Activated T-cell treated with anti-CD3 and anti-CD28 coated beads, Interleukin-2, amount 50 U/mL, for 24 hours (primary cell): ENCODE measurements at places on chromosomes 5 and 9.

- no peak for DNase-seq
Measured at GRCh38 chr5:143106174-143106573, 297.3 kb downstream of the NR3C1 start.

- no peak for DNase-seq
Measured at GRCh38 chr9:113589890-113590289, 126.4 kb downstream of the RGS3 start.

DNA sequence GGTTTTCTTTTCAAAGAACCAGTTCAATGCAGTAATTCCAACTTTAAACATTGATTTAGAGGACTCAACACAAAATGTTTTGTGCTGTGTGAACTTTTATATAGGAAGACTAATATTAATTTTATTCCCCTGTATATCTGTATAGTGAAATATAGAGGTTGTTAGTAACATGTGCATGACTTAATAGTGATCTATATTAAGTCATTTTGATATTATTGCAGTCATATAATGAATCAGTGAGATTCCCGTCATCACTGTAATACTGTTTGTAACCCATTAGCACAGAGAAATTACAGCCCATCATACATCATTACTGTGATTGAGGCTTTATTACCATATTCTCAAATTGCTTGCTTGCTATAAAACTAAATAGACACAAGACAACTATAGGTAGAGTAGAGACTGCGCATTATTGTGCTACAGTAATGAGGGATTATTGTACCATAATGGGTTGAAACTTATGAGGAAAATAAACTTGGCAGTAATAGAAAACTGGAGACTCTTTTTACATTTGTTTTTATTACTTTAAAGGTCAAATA lies 170.7 kb downstream of the RANBP17 start:
- no peak for DNase-seq

DNA sequence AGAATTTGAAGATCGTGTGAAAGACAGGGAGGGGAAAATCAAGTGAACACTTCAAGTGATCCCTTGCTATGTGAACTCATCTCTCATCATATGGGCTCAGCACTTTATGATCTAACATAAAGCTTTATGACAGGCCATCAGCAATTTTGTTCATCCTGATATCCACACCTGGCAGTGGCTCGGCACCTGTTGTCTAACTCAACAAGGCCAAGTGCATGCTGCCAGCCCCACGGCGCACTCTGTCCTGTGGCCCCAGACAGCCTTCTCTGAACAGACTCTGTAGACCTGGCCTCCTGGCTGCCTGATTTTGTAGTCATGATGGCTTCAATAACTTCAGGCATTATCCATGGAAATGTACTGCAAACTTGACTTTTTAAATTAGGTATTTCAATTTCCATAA lies 106.3 kb downstream of the MEF2C start:
- no peak for DNase-seq

- DNase-seq, result no peak
Measured at GRCh38 chr5:104942735-104943134, 1380.1 kb upstream of the NUDT12 start.

DNA sequence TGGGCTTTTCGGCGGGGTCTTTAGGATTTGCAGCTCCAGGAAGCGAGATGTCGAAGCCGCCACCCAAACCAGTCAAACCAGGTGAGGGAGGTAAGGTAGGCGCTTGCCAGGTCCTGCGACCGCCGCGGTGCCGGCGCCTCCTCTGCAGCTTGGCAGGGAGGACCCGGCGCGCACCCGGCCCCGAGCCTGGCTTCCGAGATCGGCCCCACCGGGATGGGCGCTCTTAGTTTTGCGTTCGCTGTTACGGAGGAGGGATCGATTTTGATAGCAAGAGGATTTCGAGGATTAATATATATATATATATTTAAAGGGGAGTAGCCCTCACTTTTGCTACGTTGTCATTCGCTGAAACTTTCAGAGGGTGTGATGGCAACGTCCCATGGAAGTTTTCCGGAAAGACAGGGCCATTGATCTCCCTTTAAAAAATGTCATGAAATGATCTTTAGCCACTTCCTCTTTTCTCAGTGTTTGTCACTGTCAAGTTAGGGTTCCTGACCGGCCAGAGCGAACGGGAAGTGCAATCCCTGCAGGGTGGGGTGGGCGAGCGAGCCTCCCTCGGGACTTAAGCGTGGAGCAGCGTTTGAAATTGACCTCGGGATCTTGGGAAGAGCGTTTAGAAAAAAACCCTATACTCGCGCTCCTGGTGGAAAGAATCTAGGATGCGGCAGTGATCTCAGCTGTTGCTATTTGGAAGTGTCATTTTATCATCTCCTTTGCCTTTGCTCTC lies 495 bp downstream of the OSTF1 start:
- DNase-seq, result peak; percentile 44

- no peak for DNase-seq
Measured at GRCh38 chr5:160679567-160680309, 172.3 kb downstream of the ATP10B start.

GRCh38 chr9:127818574-127818973 lies 15.9 kb downstream of the FPGS start:
- no peak for DNase-seq

DNA sequence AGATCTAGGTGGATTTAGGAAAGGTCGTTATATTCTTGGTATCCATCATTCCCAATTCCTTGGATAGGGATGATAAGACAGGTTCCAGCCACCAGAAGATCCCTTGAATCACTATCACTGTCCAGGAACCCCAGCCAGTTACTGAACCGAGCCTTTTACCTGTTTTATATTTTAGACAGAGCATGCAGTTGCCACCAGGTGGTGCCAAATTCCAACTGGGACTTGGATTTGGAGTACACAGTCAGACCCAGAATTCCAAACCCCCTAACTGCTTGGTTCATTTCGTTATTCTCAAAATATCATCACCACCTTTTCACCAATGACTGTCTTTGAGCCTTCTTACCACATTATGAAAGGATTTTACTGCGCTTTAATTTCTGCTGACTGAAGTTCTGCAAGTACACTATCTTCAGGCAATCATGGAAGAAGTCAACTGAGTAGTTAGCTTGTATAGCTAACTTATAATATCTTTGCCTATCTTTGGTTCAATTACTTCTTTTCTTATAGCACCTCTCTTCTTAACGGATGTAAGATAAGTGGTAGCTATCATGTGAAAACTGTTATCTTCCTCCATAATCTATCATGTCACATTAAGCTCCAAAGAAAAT lies 191.8 kb downstream of the PRR16 start:
- no peak for DNase-seq

DNA sequence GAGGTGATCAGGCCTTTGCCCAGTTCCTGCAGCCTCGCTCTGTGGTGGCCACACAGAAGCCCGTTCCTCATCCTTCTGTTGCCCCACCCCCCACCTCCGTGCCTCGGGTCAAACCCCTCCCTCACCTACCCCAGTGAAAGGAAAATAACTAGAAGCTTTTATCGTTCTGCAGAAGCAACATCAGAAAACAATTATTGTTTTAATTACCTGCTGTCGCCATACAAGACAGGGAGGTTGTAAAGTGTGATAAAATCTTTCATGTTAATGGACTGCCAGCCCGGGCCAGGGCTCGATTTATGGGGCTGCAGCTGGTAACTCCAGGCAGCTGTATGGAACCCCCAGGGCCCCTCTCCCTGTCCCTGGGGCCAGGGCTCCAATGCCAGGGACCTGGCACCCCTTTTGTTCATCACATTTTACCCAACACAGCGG lies 20.6 kb downstream of the UNC5A start:
- no peak for DNase-seq

- DNase-seq, result peak; percentile 59
Measured at GRCh38 chr9:34437006-34437925, 21.1 kb downstream of the FAM219A start.

GRCh38 chr5:4661836-4662235 lies 478.3 kb upstream of the ADAMTS16 start:
- DNase-seq, result no peak

- no peak for DNase-seq
Measured at GRCh38 chr5:173320259-173320658, 8.0 kb downstream of the STC2 start.

DNA sequence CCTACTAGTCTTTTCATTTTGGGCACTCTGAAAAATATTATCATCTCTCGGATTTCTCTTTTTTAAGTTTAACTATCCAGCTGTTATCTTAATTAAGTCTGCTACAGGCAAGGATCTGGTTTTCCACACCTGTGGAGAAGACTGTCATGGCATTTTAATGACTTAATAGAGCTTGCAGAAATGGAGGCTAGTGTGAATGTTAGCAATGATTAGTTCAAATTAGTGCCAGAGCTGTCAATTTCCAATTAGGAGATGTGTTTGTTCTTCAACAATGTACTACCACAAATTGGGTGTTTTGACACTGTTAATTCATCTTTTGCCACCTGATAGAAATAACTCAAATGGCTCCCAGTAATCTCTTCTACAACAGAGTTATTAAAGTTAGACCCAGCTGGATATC lies 2023.0 kb upstream of the CDH9 start:
- DNase-seq, result no peak

- DNase-seq, result peak; percentile 44
Measured at GRCh38 chr5:139473565-139473964, 2.8 kb downstream of the SMIM33 start.

DNA sequence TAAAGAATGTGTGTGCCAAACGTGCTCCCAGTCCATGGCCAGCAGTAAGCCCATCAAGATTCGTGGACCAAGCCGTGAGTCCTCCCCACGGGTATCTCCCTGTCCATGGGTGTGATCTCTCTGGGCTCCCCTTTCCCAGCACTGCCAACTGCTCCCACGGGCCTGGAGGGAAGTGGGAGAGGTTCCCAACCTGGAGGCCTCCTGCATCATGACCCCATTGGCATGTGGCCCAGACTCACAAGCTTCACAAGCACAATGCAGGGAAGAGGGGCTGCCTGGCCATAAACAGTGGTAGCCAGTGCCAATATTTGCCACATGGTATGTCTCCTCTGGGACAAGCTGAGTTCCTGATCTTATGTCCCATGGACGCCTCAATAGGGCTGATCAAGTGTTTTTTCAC lies 59.1 kb downstream of the ABLIM3 start:
- DNase-seq, result no peak

DNA sequence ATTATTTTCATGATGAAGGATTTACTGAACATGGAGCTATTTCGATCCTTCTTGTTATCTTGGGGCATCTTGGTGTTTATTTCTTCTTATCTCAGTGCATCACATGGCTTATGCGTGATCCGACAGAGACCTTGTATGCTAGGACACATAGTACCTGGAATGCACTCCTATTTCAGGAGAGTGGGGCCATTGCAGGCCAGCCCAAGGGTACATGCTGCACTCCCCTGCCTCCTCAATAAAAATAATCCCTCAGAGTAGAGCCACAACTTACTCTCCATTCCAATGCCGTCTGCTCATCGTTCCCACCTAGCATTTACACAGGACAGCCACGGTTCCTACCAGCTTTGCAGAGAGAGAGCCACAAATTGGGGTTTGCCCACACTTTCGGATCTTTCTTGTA lies 43.5 kb downstream of the PCSK5 start:
- DNase-seq, result no peak

DNA sequence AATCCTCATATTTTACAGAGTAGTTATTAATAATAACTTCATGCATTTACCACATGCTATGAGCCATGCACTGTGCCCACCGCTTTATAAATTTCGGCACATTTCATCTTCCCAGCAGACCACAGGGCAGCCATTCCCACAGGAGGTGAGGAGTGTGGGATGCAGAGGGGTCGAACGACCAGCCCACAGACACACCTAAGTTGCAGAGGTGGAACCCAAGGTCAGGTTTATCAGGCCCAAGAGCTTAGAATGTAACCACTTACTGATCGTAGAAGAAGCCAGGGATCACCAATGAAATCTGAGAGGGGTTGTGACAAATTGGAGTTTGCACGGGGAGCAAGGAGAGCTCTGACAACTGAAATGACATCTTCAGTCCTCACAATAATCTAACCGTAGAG lies 303.0 kb upstream of the MSX2 start:
- no peak for DNase-seq

DNA sequence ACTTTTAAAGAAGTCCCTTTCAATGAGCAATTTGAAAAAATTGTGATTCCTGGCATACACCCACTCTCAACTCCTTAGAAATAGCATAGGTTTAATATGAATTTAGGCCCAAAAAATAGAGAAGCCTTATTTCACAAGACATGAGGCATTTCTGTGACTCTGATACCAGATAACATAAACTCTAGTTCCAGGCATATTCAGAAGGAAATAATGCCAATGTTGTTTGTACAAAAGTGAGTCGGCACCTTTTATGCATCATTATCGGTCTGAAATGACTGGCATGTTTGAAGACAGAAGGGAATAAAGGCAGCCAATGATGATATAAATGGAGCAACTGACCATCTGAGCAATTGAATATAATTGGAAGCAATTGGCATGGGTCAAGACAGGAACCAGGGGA lies 19.4 kb upstream of the RECK start:
- no peak for DNase-seq

DNA sequence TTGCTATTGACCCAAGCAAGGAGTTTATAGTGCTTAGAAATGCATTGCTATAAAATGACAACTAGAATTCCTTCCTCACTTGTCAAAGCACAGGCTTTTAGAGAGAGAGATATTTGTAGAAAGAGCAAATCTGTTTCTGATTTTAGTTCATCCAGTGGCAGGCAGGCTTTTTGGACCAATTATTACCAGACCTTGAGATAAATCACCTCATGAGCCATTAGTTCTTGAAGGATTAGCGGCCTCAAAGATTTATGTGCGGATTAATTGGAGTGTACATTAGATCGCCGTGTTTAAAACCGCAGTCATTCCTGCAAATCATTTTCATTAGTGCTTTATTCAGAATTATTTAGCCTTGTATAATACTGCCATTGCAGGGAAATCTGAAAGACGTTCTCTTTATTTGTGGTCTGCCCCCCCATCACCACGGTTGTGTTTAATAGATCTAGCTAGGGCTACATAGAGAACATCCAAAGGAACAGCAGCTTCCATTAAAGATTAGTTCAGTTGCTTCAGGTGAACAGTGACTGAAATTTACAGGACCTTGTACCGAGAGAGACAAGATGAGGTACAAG lies 28.8 kb upstream of the TJP2 start:
- no peak for DNase-seq
